Omental fat pad (tissue), 4 donors: ENCODE measurements at places on chromosomes 1 and 21. TPM values are rescaled to one million over a fixed set of nuclear protein-coding genes. Genes with fewer than 3 reads are reported as not detected.

FMO2 gene
- total RNA-seq, result 36.0 TPM

- DNase-seq, result no peak
These were observed 628.2 kb downstream of the PTPRU start for GRCh38 chr1:29864431-29865022.

- peak; percentile 56 for DNase-seq
These were observed at the start of gene RIMS3 for GRCh38 chr1:40665335-40666171. Gene RIMS3, minus strand, starts transcription at chr1:40665682. Its CDS starts 23,757 bp downstream, at chr1:40641925.

- DNase-seq, result no peak
These were observed 68.4 kb upstream of the TINAGL1 start for GRCh38 chr1:31507676-31508530.
